Stimulated activated CD8-positive, alpha-beta memory T cell treated with anti-CD3 and anti-CD28 coated beads, Interleukin-2, amount 100 ng/mL, for 1 hour (primary cell): ENCODE measurements at places on chromosomes 12 and 14.

- DNase-seq, result no peak
Measured at GRCh38 chr14:77991128-77991772, 178.9 kb upstream of the NRXN3 start.

- DNase-seq, result no peak
Measured at GRCh38 chr12:43038991-43039390, 449.4 kb upstream of the PRICKLE1 start.

GRCh38 chr12:75921622-75922289 is 109.8 kb downstream of the PHLDA1 start:
- no peak for DNase-seq

DNA sequence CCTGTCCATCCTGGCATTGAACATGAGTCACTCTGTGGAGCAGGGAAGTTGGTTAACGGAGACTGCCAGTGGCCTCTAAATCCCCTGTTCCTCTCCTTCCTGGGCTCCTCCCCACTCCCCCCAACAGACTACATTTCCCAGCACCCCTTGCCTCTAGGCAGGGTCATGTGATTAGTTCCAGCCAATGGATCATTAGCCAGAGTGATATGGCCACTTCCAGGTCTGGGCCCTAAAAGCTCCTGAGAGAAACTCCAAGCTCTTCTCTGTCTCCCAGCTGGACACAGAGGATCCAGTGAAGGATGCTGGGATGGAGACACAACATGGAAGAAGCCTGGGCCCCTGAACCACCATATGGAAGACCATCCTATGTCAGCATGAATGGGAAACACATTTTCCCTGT is 54.4 kb upstream of the RFLNA start:
- no peak for DNase-seq

DNA sequence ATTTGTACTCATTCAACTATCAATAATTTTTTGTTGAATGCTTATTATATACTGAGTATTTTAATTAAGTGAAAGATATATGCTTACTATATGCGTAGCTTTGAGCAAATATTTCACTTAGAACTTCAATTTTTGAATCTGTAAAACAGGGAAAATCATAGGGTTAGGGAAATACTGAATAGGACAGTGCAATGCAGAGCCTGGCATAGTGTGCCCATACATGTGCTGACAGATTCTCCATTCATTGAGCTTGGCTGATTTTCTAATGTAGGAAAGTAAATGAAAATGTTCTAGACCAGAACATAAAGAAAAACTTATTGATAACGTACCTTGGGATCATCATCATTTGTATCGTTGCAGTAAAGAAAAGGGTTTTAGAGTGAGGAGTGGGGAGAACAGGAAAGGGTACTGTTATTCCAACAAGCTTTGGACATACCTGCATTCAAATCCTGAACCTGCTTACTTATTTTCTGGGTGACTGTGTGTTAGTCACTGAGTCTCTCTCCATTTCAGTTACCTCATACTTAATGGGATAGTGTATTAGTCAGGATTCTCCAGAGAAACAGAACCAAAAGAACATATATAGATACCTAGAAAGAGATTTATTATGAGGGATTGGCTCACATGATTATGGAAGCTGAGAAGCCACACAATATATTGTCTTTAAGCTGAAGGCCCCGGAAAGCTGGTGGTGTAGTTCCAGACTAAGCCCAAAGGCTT is 436.4 kb downstream of the ADAMTS20 start:
- DNase-seq, result no peak

DNA sequence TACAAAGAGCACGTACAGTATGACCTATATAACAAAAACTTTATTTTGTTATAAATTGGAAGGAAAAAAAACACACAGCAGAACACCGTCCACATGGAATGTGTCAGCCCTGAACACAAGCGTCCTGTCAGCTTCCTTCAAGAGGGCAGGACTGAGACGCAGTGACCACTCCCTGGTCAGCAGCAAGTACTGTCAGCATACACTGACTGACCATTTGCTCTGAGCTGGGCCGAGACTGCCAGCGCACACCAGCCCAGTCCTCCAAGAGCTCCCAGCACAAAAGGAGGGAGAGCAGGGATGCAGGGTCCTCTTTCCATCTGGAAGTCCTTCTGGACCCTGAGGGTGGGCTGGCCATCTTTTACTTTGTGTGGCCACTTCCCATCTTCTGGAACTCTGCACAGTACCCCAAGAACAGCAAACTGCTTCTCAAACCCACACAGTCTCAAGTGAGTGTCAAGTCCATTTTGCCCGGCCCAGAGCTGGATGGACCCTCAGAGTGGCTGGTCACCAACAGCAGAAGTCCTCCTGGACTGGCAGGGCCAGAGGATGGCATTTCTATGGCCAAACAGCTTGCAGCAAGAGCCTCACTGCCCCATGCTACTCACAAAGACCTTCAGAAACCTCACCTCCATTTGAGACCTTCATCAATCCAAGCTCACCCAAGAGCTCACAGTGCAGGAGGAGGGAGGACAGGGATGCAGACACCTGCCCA is 11.7 kb downstream of the CCDC88C start:
- no peak for DNase-seq

DNA sequence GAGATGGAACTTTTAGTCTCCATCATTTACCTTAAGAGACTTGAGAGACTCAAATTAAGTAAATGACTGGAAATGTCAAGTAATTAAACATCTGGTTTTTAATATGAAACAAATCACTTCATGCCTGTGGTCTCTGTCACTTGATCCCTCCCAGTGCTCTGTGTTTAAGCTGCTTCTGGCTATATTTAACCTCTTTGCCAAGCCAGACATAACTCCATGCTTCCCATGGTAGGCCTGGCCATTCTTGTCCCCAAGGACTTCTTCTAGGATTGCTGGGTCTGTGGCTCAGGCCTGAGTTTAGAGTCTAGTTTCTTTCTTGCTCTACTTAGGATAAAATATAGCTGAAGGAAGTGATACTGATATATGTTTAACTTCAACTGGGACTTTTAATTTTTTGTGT is 1013.6 kb downstream of the FLRT2 start:
- DNase-seq, result no peak

DNA sequence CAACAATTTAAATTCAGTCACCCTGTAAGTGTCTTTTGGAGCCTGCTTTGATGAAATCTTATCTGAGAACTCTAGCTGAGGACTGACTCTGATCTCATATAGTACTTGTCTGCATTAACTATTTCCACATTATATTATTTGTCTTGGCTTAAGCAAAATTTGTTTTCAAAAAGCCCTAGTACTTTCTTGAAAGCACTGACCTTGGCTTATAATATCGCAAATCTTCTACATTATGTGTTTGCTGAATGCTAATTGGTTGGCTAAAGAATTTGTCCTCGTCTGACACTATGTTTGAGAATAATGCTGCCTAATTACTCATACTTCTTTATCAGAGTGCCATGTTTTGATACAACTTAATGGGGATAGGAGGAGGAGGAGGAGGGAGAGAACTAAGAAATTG is 46.9 kb upstream of the FLRT2 start:
- no peak for DNase-seq

DNA sequence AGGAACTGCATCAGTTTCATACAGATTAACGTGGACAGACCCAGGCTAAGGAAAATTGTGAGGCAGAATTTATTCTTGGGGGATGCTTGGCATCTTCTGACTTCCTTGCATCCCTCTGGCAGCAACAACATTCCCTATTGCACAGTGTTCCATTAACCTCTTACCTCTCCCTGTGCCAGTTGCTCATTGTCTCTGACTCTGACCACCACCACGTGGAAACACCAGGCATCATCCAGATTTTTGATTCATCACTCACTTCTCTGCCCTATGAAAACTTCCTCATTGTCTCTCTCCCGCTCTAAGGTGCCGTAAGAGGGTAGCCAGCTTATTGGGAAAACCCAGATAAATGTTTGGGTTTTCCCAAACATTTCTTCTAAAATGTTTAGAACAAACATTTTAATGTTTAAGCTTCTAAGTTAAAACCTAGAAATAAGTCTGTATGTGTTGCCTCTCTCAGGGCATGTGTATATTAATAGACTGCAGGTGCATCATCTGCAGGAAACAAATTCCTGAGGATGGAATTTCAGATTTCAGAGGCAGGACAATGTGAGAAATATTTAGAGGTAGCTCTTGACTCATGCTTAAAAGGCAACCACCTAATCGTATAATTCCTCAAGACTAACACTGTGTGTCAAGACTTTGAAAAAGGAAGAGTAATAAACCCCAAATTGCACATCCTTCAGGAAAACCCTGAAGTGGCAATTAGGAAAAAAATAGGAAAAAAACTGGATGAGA is 64.5 kb upstream of the SLC35F4 start:
- DNase-seq, result no peak
